MCF 10A (cell line): ENCODE measurements at places on chromosomes 6 and 20.

DNA sequence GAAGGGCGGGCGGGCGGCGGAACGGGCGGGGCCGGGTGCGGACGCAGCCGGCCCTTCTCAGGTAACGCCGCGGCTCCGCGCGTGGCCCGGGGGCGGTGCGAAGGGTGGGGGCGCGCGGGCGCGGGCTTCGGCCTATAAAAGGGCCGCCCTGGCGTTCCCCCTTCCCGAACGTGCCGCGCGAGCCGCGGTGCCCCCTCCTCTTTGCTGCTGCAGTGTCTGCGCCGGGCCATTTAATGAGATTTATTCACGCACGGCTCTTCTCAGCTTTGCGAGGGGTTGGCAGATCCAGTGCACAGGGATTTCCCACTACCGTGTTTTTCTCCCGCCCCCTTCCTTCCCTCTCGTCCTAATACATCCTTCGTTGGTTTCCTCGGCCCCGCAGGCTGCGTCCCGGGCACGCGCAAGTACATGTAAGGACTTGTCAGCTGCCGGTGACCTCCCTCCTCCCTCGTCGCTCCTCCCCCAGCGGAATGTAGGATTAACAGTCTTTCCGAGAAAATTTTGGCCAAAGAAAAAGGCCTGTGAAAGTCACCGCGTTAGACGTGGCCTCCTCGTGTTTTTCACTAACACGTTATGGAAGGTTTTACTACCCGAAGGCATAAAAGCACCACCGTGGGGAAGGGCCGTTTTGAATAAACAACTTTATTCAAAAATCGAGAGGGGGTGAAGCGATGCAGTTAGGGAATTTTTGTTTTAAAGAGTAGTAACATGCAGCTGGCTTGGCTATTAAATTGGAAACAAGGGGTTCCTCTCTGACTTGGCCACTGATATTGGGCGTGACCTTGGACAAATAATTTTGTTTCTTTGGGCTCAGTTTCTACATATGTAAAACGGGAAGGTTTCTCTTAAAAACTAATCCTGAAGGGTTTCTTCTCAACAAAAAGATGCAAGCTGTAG is 966 bp upstream of the REV3L start:
- peak; percentile 96 for DNase-seq

- peak; percentile 46 for DNase-seq
Measured at GRCh38 chr6:1313767-1314503, 2.0 kb downstream of the FOXQ1 start.

- DNase-seq: no peak
Measured at GRCh38 chr6:7215798-7216231, 97.2 kb downstream of the SSR1 start.

DNA sequence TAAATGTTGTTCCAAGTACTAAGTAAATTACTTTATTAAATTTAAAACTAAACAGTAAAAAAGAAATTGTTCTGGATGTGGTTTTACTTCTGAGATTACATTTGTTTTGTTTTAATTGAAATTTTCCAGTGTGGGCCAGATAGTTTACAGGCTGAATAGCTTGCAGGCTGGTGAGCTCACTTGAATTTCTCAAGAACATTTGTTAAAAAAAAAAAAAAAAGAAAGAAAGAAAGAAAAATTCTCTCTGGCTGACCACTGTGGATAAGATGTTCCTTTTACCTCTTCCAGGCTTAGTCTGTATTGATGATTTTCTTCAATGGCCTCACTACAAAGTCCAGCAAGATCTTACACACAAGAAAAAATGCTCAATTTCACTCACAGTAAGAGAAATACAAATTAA is 85.4 kb downstream of the PLCG1 start:
- DNase-seq: no peak

DNA sequence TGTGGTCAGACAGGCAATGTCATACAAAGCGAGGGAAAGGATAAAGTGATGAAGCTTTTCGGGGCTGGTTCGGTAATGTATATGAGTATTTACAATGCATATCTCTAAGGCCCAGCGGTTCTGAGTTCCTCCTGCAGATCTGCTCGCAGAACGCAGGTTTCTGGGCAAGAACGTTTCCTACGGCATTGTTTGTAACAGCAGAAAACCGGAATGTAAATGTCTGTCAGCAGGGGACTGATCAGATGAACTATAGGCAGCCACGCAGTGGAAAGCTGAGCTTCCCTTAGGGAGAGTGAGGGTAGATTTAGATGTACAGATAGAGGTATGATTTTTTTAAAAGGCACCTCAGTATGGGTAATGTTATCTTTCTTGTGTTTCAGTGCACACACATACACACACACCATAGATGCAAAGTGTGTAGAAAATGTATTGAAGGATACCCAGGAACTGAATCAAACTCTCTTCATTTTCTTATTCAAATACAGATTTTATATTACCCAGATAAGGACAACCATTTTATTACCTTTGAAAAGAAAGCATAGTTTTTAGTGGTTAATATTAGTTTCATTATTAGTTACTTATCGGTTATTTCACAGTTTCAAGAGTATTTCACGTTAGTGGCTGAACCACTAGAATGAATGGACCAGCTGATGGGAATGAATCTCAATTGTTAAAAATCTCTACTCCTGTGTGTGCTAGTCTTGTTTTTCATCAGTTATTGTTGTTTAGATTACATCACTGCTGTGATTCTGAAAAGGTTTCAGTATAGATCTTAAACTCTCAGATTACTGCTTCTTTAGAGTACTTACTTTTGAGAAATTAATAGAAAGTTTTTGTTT is 56.2 kb downstream of the SNX9 start:
- DNase-seq: no peak

DNA sequence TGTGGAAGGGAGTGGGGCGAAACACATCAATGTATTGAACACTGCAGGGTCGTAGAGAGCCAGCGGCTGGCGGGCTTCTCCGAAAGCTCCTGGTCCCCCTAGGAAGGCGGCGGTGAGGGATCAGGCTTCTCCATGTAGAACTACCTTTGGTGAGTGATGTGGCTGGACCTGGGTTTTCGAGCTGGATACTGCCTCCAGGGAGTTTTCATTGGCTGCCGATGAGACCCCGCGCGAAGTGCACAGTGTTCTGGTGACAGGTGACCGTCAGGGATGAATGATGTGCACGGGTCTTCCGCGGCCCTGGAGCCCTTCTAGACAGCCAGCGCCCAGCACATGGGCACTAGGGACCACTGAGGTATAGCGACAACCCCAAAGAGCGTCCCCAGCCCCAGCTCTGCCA is 16.4 kb downstream of the ABT1 start:
- no peak for DNase-seq

- DNase-seq: no peak
Measured at GRCh38 chr6:99165838-99166237, 183.6 kb downstream of the FAXC start.

DNA sequence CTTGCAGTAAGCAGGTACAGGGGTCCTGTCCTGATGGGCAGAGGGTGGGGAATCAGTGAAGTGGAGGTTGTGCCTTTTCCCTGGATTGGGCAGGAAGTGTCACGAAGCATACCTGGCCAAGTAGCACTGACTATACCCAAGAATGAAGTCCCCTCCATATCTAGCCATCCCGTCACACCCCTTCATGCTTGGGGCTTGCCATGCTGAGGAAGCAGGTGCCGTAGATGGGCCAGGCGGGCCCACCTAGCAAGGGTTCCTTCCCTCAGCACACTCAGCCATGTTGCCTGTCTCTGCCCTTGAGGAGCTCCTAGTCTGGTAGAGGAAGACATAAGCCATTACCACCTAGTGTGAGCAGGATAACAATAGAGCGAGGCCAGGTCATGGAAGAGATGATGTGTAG is 33.5 kb downstream of the EIF2S2 start:
- no peak for DNase-seq

- no peak for DNase-seq
Measured at GRCh38 chr6:157265186-157265585, 58.1 kb downstream of the TMEM242 start.

DNA sequence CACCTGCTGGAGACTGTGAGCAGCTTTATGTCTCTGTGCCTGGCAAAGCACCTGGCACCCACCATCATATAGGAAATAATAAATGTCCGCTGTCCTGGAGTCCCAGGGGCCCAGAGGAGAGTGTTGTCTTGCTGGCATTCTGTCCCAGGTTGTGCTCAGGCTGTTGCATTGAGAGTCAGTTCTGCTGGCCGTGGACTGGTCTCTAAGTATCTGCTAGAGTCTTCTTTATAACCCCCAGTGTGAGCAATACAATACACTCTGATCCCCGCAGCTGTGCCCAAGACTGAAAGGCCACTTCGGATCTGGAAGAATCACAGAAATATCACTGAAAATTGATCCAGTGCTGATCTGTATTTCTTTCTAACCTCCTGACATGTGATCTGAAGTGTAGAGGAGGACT is 38.3 kb upstream of the HINT3 start:
- DNase-seq: no peak

DNA sequence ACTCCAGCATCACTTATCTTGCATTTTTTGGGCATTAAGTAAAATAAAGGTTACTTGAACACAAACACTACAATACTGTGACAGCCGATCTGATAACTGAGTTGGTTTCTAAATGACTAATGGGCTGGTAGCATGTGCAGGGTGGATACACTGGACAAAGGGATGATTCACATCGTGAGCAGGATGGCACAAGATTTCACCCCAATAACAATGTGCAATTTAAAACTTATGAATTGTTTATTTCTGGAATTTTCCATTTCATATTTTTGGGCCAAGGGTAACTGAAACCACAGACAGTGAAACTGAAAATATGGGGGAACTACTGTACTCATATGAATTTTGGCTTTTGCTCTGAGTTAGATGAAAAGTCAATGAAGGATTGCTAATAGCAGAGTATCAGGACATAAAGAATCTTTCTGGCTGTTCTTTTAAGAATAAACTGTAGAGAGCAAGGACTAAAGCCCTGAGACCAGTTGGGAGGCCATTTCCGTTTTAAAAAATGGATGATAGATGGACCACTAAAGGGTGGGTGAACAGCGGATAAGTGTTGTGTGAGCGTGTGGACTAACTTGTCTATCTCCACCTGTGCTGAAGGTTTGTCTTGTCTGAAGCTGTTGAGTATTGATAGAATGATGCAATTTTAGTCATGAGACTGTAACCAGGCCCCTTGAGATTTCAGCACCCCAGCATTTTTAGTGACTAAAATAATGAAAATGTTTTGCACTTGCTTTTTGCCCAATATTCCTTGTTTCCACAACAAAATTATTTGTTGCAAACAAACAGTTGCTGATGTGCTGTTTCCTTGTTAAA is 8.2 kb downstream of the SPINT3 start:
- peak; percentile 53 for DNase-seq

DNA sequence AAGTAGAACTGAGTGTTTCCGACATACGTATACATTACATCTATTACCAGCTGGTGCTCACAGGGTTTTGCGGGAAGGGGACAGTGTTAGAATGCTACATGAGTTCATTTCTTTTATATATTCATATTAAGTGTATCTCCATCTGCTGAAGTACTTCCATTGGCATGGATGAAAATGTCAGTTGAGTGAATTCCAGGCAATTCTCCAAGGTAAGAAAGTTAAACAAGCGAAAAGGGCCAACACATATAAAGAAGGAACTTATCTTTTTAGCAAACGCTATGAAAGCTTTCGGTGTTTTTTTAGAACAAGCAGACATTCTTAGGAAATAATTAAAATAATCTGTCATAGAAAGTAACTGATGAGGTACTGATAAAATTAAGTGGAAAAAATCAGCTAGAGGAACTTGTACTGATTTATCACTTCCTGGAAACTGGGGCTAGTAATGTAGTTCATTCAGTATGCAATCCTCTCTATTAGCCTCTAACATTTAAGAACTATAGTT is 34.6 kb downstream of the RNF146 start:
- DNase-seq: no peak

- DNase-seq: no peak
Measured at GRCh38 chr20:62749851-62750445, 41.3 kb downstream of the NTSR1 start.

DNA sequence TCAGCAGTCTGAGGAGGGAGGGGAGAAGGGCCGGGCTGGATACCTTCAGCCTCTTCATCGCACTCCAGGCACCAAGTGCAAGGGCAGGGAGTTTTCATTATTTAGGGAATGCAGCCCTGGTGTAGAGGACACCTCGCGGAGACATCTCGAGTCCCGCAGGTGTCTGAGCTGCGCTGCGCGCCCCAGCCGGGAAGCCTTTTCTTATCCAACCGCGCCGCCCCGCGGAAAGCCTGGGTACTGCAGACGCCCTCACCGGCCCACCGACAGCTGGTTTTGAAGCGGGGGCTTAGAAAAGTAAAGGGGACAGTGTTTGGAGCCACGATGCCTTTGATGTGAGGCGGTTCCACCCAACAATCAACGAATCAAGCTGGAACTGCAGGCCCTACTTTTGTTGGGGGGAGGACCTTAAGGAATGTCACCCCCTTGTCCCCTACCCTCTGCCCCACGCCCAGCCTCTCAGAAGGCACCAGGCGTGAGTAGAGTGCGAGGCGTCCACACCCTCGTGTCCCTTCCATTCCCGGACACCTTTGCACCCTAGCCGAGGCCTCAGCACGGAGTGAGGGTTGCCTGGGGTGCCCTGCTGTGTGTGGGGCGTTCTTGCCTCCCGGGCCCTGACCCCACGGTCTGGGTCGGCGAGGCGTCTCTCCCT is 8.6 kb downstream of the NKX2-2 start:
- DNase-seq: peak; percentile 48

DNA sequence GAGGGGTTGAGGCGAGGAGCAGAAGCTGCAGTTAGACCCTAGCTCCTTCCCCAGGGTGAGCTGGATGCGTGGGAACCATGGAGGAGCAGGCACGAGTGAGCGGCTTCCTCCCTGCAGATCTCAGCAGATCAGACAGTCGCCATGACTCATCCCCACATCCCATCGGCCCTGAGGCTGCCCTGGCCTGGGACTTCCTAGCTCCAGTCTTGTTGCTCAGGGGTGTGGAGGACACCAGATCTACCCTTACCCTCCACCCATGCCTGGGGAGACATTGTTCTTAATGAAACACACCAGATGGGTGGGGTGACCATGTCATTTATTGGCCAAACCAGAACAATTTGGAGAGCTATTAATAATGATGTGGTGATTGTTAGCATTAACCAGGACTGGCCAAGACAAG is 36.3 kb upstream of the TGM2 start:
- peak; percentile 65 for DNase-seq

GRCh38 chr6:16493112-16493511 is 254.7 kb downstream of the GMPR start:
- no peak for DNase-seq

DNA sequence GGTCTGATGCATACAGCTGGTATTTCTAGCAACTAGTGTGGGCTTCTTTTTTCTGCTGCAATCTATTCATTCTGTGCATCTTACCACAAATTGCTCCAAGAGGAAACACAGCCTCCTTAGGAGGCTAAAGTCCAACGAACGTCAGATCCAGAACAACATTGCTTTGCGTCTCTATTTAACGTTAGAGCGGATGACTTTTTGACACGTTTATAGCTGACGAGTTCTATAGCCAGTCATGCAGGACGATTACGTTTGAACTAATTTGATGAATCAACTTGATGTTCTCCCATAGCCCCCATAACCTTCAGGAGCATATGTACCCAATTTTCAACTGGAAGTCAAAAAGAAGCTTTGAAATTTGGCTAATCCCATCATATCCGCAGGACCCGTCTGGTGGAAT is 59.9 kb downstream of the TSHZ2 start:
- no peak for DNase-seq

GRCh38 chr6:132382630-132383175 is 18.6 kb downstream of the MOXD1 start:
- no peak for DNase-seq

GRCh38 chr20:63005862-63006539 is 763 bp downstream of the BHLHE23 start:
- no peak for DNase-seq

GRCh38 chr20:57831326-57831992 is 121.6 kb upstream of the PMEPA1 start:
- DNase-seq: no peak
